ENCODE measurements at places on chromosomes 1 and 21. TPM values are rescaled to one million over a fixed set of nuclear protein-coding genes. Genes with fewer than 3 reads are reported as not detected.

The IVNS1ABP gene
- total RNA-seq = 27.6 TPM

The LCE6A gene
- total RNA-seq = not detected

The CXADR gene
- 0.62 TPM for total RNA-seq

- H3K4me1 ChIP-seq = peaks cover 16% of the 10 kb centered on the region
- H3K27me3 ChIP-seq = no peaks in the 10 kb centered on the region
- no peak overlapping the region for H3K27ac ChIP-seq
- DNase-seq = peak; percentile 82
- H3K4me3 ChIP-seq = peak overlapping the region; percentile 30
Observed at GRCh38 chr1:10941891-10942541, 70.4 kb upstream of the TARDBP start.

DNA sequence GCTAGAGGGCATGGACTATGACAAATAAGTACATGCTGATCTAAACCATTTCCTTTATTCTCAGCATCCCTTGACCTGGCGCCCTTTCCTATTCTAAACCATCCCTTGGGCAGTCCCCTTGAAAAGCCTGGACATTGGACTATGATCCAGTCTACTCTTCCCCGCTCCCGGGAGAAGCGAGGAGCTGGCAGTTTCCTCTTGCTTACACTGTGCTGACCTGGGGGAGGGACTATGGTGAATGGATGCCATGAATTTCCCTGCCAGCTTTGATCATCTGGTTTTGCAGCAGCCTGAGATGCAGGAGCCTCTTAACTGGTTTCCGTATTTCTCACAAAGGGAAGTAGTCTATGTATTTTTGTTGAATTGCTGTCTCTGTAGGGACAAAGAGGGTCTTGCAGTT lies 121.7 kb downstream of the KIF26B start:
- no peaks in the 10 kb centered on the region for H3K36me3 ChIP-seq
- H3K4me3 ChIP-seq = no peak overlapping the region
- H3K27ac ChIP-seq = no peak overlapping the region
- H3K4me1 ChIP-seq = no peaks in the 10 kb centered on the region

DNA sequence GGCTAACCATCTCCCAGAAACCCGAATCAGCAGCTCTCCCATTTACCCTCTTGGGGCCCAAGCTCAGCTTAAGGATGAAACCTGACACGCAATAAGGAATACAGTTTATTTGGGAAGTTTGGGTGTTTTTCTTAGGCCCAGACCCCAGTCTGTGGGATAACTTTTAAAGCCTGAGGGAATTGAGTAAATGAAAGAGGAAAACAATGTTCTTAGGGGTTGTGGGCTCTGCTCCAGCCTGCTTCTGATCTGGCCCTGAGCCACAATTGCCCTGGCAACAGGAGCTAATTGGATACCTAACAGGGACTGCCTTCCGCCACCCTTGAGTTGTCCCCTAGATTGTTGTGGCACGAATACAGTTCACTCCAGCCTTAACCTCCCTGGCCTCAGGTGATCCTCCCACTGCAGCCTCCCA lies 20.1 kb downstream of the DYRK3 start:
- no peak overlapping the region for H3K27ac ChIP-seq
- H3K4me1 ChIP-seq = peaks cover 26% of the 10 kb centered on the region
- no peak for DNase-seq

DNA sequence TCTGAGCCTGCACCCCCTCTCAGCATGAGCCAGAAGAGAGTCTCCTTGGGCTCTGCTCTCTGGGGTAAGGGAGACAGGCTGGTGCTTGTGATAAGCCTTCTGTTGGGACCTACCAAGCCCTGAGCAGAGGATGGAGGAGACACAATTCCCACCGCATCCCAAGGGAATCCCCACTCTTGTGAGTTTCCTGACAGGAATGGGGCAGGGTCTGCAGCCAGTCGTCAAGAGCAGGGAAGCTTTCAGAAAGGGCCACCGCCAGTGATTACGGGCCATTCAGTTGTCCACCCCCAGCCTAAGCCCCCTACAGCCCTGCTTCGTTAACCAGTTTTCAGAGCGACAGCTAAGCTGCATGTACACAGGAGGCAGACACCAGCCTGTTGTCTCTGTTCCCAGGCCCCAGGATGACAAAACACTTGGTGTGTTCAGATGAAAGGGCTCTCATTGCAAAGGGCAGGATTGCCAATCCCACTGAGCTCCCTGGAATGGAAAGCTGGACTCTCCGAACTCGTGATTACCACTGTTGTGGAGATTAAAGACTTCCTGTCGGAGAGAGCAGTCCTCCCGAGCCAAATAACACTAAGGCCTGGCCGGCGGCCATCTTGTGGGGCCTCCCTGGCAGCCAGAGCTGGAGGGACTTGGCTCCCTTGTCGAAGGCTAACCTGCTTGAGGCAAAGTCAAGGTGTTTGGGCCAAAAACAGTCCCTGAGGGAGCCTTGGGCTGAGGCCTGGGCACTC lies 37.4 kb upstream of the SLC30A1 start:
- H3K27me3 ChIP-seq = no peaks in the 10 kb centered on the region
- H3K4me1 ChIP-seq = peaks cover 12% of the 10 kb centered on the region
- no peak overlapping the region for H3K27ac ChIP-seq
- no peak for DNase-seq
- no peak overlapping the region for H3K4me3 ChIP-seq

DNA sequence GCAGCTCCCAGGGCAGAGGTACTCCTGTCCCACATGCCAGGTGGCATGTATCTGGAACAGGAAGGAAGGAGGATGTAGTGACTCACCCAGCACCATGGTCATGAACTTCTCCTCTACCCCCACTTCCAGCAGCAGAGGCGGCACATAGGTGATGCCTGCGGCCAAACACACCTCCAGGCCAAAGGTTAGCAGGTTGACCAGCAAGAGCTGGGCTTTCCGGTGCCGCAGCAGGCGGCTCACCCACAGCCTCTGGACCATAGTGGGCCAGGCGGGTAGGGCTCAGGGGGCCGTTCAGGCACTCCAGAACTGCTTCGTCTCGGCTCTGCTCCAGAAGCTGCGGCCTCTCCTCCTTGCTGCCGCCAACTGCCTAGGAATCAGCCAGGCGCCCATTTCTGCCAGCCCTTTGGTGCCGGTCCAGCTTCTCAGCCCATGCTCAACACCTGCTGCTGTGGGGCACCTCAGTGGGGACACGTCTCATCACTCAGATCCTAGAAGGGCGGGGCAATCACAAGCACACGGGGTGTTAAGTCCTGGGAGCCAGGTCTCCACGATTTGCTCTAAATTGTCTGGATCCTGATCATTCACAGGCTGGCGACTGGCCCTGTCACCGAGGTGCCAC lies 15.8 kb downstream of the SLC45A3 start:
- no peak for DNase-seq
- no peak overlapping the region for H3K4me3 ChIP-seq
- H3K27ac ChIP-seq = no peak overlapping the region
- no peaks in the 10 kb centered on the region for H3K27me3 ChIP-seq
- H3K4me1 ChIP-seq = no peaks in the 10 kb centered on the region
- H3K36me3 ChIP-seq = no peaks in the 10 kb centered on the region

GRCh38 chr1:172497230-172497629 lies 35.7 kb upstream of the SUCO start:
- H3K27ac ChIP-seq = no peak overlapping the region
- no peaks in the 10 kb centered on the region for H3K4me1 ChIP-seq
- no peaks in the 10 kb centered on the region for H3K27me3 ChIP-seq
- DNase-seq = no peak
- no peaks in the 10 kb centered on the region for H3K36me3 ChIP-seq
- H3K4me3 ChIP-seq = no peak overlapping the region

Measured in psoas muscle (tissue), 8 donors.